NCI-H2029 treated with DMSO at 0.1 percent for 48 hours (cell line): ENCODE measurements at places on chromosomes 6 and 20.

GRCh38 chr6:38336922-38337321 lies 302.8 kb downstream of the BTBD9 start:
- DNase-seq: no peak

DNA sequence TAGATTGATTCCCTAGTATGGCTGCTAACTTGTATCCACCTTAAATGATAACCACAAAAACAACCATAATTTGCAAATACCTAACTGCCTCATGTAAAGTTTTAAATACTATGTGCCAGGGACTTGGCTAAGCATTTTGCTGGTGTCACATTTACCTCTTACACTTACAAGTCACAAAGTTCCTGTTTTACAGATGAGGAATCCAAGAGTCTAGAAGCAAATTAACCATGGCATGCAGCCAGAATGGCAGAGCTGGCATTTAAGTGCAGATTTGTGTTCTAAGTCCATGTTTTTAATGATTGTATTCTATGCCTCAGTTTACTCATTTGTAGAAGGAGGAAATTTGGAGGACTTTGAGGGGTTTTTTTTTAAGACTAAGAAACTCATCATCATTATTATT lies 696.7 kb downstream of the PTPRT start:
- no peak for DNase-seq

- no peak for DNase-seq
Measured at GRCh38 chr6:148203970-148204369, 138.7 kb upstream of the SASH1 start.

- DNase-seq: no peak
Measured at GRCh38 chr6:151021896-151022295, 156.4 kb downstream of the MTHFD1L start.

DNA sequence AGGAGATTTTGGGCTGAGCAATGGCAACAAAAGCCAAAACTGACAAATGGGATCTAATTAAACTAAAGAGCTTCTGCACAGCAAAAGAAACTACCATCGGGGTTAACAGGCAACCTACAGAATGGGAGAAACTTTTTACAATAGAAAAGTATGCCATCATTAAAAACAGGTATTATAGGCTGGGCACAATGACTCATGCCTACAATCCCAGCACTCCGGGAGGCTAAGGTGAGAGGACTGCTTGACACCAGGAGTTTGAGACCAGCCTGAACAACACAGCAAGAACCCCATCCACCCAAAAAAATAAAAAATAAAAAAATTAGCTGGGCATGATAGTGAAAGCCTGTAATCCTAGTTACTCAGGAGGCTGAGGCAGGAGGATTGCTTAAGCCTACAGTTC lies 55.4 kb downstream of the MBOAT1 start:
- no peak for DNase-seq

- DNase-seq: no peak
Measured at GRCh38 chr6:346386-347030, 45.0 kb upstream of the IRF4 start.

GRCh38 chr20:4871486-4871885 lies 129.8 kb downstream of the SLC23A2 start:
- no peak for DNase-seq

DNA sequence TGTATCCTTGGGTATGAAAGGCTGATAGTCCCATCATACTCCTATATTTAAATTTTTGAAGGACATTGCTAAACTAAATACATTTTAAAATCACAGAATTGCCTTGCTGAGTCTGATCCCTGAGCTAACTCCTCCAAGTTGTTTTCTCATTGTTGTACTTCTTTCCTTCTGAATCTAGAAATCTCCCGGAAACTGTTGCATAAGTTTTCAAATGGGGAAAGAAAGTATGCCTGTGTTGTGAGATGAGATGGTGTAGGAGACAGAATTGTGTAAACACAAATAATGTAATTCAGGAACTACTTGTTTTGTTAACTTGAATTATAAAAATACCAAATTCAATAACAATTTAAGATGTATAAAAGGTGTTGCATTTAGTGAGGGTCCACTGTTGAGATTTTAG lies 7.3 kb downstream of the PNRC1 start:
- no peak for DNase-seq

- DNase-seq: no peak
Measured at GRCh38 chr6:151060096-151060765, 179.5 kb upstream of the AKAP12 start.

DNA sequence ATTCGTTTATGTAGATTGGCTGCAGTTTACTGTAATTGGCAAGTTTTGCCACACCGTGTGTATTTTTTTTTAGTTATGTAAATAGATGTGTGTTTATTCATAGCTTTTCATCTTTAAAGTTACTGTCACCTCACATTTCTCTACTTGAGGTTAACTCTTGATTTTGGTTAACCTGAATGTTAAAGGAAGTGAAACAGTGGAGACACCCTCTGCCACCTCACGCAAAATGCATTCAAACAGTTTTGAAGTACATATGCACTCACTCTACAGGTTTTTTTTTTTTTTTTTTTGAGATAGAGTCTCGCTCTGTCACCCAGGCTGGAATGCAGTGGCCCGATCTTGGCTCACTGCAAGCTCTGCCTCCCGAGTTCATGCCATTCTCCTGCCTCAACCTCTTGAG lies 17.7 kb downstream of the OR2A4 start:
- DNase-seq: no peak

GRCh38 chr20:24820345-24820744 lies 128.7 kb upstream of the CST7 start:
- no peak for DNase-seq

DNA sequence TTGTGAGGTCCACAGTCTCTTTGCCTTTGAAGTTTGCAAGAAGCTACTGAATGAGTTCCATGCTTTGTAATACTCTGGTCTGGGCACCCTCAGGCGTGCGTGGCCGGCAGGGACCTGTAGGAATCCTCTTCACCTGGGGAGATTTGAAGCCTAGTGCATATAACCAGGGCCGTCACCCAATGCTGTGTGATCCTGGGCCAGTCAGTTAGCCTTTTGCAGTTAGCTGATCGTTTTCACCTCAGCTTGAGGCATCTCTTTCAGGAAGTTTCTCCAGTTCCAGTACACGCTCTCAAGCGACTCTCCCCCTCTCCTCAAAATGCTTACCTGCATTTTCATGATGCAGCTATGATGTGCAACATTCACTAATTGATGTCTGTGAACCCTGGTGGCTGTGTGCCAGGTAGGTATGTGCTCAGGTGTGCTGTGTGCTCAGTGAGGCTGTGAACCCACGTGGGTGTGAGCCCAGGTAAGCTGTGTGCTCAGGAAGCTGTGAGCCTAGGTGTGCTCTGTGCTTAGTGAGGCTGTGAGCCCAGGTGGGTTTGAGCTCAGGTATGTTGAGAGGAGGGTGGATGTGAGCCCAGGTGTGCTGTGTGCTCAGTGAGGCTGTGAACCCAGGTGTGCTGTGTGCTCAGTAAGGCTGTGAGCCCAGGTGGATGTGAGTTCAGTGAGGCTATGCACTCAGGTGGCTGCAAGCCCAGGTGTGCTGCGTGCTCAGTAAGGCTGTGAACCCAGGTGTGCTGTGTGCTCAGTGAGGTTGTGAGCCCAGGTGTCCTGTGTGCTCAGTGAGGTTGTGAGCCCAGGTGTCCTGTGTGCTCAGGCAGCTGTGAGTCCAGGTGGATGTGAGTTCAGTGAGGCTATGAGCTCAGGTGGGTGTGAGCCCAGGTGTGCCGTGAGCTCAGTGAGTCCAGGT lies 120.4 kb downstream of the PHACTR3 start:
- no peak for DNase-seq

DNA sequence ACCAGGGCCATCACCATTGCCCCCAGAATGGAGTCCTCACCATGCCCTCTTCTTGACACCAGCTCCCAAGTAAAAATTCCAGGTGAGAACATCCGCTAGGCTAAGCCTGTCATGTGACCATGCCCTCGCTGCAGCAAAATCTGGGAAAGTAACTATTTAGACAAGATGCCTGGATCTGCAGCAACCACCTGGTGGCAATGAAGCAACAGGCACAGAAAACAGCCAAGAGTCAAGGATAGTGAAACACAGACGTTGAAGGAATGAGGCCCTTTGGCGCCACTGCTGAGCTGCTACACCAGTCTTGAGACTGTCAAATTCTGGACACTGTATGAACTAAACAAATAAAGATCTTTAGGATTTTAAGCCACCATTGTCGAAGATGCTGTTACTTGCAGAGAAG lies 30.1 kb upstream of the TGM6 start:
- DNase-seq: no peak

DNA sequence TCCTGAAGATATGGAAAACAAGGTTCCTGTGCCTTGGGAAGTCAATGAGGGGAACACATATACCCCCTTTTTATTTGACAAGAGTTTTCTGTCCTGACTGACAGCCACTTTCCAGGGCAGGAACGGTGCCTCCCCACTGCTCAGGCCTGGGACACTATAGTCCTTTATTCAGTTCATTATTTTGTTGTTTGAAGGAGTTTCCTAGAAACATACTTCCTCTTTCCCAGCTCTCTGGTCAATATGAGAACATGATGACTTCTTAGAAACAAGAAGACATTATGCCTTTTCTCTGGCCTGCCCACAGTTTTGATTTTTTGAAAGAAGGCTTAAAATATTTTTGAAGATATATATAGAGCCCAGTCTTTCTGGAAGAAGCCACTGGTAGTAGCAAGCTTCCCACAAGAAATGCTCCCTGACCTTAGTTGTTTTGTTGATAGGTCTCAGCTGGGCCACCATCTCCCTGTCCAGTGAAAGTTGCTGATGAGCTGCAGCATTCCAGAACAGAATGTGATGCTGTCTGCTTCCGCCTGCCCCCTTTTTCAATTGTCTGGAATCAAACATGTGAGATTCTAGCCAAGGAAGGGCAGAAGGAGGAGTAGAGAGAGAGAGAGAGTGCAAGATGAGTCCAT lies 350.0 kb upstream of the PRND start:
- DNase-seq: no peak

GRCh38 chr6:102562713-102563112 lies 1169.2 kb downstream of the GRIK2 start:
- no peak for DNase-seq

GRCh38 chr6:51147756-51148155 lies 329.1 kb downstream of the TFAP2B start:
- DNase-seq: no peak

GRCh38 chr6:39167866-39168625 lies 53.1 kb upstream of the SAYSD1 start:
- DNase-seq: no peak

- DNase-seq: no peak
Measured at GRCh38 chr6:144602523-144603180, 317.5 kb downstream of the UTRN start.

GRCh38 chr6:138979365-138979764 lies 8.7 kb downstream of the REPS1 start:
- DNase-seq: no peak

- DNase-seq: no peak
Measured at GRCh38 chr20:53599910-53600632, 6.4 kb upstream of the ZNF217 start.

DNA sequence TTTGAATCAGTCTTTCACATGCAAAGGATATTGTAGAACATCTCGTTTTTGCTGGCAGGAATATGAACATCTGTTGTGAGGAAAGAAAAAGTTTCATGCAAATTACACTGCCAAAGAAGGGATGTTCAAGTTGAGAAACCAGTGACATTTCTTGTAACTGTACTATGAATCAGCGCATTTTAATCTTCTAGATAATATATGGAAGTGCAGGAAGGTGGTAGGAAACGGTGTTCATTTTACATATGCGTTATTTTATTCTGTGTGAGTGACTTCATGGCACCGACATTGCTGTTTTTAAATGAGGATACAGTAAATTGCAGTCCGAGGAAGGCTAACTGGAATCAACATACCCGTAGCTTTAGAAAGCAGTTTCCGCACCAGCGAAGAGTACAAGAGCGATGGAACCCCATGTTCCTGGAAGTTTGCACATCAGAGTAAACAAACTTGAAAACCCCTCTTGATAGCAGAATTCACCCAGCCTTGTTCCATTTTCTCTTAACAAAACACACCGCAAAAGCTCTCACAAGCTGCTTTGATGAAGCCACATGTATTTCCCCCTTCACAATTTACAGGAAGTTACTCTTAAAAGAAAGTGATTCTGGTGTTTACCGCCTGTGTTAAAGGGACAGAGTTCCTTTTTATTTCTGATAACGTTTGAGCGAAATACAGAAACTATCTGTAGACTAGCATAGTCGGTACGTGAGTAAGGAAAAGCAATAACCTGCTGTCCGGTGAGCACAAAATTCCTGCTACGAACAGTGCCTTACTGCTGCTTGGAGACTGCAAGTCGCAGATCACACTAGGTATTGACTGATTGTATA lies 11.5 kb downstream of the PRDM1 start:
- no peak for DNase-seq

DNA sequence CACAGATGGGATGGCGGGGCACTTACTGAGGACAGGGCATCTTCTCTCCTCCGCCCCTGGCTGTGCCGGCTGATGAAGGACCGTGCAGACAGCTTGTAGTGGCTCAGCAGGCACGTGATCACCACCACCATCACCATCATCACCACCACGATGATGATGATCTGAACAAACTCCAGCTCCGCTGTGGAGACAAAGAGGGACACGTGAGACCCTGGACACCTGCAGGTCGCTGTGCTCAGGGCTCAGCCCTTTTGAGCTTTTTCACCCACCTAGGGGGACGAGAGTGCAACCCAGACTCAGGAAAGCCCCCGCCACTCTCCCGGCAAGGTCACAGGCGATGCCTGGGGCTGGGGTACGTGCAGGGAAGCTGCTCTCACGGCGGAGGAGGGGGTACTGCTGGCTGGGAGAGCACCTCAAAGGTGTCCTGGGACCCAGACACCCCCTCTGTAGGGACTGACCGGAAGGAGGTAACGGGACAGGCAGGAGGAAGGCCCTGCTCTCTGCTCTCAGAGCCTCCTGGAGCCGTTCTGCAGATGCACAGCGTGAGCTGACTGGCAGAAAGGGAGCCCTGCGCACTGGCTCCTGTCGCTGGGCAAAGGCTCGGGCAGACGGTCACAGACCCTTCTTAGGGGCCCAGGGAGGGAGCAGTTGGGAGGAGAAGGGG lies 39.4 kb upstream of the ZBP1 start:
- DNase-seq: no peak

DNA sequence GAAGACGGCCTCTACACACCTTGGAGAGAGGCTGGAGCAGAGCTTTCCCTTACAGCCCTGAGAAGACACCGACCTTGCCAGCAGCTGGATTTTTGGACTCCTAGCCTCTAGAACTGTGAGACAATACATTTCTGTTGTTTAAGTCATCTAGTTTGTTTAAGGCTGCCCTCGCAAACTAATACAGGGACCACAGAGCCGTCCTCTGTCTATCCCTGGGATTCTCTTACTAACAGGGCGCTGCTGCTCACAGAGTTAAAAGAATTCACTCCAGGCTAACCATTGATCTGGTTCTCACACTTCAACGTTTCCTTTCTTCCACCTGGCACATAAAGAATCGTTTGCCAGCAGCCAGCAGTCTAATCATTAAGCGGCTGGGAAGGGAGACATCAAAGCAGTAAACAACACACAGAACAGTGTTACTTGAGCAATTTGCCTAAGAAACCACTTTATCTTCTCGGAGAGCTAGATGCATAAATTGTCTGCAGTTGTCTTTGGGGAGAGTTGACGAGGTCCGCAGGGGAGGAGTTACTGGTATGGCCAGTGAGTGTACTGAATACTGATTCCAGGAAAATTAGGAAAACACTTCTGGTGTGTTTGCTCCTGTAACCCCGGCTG lies 103.5 kb upstream of the AKAP12 start:
- no peak for DNase-seq
